ENCODE measurements at places on chromosomes 6 and 20.
A peak's percentile ranks its signal among the peaks of the same experiment; 100 is the strongest.

DNA sequence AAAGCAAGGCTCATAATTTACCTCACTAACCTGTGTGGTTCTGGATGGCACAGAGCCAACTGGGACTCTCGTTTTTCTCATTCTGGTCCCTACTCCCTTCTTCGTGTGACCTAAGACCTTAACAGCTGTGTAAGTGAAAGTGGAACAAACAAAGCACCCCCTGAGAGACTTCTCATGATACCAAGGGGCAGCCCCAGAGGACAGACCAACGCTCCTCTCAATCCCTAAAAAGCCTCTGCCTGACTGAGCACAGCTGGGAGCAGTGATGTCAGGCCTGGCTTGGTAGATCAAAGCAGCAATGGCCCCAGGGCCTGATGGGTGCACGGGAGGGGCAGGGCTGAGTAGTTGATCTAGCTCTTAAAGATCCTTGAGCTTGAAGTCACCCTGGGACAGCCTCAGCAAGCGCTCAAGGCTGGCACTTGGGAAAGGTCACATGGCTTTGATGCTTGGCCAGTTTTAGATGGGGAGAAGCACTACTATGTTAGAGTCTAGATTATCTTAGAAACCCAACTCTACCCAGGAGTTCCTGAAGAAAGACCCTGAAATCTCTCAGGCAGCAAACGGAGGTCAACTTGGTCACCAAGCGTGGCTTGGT, 16.2 kb upstream of the TGM2 start:
- DNase-seq, result peak; percentile 85

- no peak for DNase-seq
These were observed 4.3 kb downstream of the LRFN2 start for GRCh38 chr6:40582892-40583291.

DNA sequence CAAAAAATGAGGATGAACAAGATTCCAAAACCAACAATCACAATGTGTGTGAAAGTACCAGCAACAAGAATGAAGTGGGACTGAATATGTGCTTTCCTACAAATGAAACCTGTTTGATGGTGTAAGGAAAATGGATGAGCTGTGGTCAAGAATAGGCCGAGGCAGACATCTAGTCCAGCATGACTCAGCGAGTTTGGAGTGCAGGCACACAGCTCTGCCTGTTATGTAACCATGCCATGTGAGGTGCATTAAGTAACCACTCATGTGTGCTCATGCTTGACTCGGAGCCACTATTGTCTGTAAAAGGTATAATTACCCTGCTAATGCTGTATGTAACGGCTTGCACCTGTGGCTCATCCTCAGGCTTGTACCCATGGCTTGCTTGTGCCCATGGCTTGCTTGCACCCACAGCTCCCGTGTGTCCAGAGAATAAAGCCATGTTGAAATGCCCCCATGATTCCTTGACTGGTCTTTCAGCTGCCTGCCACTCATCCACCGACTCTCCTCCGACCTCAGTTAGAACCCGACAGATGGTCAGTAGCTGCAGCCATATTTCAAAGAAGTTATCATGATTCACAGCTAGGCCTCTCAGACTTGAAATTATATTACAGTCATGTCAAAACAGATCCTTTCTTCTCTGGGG, 98.7 kb downstream of the BACH2 start:
- peak; percentile 91 for DNase-seq

DNA sequence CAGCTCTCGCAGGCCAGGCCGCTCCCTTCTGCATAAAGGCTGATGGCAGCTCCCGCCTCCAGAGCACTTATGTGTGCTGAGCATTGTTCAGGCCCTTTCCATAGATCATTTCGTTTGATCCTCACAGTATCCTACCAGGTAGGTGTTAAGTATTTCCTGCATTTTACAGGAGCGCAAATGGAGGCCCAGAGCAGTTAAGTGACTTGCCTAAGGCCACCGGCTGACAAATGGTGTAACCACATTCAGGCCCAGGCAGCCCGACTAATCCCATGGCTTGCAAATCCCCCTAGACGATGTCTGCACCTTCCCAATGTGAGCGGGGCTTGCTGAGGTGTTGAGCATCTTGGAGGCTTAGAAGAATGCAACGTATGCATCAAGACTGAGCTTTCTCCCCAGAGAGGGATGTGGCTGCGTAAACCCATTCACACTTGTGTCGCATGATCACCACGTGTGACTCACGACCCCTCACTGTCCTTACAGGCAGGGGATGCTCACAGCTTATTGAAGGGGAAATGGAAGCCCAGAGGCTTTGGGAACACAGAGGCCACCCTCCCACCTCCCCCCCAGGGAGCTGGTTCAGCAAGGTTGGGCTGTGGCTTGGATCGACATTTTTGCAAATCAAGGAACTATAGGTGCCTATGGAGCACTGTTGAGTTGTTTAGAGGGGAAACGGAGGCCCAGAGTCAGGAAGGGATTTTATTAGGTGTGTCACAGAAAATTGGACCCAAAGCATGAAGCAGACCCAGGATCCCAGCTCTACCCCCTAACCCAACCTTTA, 7.0 kb downstream of the BPIFB2 start:
- DNase-seq, result no peak

DNA sequence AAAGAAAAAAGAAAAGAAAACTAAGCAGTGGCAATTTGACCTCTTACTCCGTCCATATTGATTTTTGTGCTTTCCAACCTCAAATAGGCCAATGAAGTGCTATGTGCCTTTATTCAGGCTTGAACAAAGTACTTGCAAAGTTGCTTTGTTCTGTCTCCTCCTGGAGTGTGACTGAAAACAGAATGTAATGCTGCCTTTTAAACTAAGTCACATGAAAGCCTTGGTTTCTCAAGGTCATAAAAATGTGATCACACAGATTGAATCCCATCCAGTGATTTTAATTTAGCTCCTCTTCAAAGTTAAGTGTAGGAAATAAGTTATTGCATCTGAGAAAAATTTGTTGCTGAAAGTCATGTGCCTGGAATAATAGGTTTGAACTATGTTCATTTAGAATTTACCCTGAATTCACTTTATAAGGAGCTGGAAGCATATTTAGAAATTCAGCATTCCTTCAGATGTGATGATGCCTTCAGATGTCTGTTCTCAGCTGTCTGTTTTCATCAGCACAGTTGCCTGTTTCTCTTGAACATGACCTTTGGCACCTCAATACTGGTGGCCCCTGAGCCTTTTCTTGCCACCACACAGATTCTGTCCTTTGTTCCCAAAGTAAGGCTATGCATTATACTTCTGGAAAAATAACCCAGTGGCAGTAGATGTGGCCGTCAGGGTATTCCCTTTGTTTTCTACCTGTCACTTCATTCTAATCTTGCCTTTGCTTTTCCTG, 48.8 kb downstream of the KIZ start:
- DNase-seq, result no peak

GRCh38 chr6:79868098-79868722, 79.1 kb downstream of the ELOVL4 start:
- DNase-seq, result peak; percentile 71

GRCh38 chr20:62066339-62066982, 780 bp upstream of the TAF4 start:
- DNase-seq, result peak; percentile 67

DNA sequence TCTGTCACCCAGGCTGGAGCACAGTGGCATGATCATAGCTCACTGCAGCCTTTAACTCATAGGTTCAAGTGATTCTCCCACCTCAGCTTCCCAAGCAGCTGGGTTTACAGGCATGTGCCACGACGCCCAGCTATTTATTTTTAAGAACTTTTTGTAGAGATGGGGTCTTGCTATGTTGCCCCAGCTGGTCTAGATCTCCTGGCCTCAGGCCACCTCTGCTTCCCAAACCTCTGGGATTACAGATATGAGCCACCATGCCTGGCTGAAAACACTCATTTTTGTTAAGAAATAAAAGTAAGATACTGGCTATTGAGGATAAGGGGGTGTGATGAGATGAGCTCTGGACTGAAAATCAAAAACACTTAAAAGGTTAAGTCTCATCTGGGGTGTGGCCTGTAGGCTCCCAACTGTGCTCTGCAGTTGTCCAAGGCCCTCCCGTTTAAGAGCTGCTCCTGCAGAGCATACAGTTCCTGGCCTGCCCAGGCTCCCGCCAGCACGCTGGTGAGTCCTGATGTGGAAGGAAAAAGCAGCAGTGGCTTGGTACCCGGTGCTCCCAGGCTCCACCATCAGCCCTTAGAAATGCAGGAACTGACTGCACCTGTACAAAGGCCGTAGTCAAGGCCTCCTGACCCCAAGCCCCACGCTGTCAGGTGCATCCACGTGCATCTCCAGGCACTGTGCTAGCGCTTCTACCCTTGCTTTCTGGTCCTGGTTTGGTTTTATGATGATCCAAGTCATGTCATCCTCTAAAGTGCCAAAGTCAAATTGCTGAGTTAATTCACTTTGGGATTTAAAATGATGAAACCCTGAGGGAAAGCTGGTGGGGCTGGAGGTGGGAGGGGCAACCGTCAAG, 111.5 kb downstream of the TMEM242 start:
- no peak for DNase-seq

DNA sequence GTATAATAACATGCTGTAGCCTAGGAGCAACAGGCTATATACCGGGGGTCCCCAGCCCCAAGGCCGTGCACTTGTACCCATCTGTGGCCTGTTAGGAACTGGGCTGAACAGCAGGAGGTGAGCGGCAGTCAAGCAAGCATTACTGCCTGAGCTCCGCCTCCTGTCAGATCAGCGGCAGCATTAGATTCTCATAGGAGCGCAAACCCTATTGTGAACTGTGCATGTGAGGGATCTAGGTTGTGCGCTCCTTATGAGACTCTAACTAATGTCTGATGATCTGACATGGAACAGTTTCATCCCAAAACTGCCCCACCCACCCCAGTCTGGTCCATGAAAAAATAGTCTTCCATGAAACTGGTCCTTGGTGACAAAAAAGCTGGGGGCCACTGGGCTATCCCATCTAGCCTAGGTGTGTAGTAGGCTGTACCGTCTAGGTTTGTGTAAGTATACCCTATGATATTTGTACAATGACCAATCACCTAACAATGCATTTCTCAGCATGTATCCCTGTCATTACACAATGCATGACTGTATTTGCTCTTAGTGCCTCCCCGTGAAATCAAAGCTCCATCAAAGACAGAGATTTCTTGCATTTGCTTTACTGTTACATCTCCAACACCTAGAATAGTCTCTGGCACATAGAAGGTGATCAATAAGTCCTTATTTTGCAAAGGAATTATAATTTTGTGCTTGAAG, 30.8 kb downstream of the NHSL1 start:
- peak; percentile 65 for DNase-seq

- DNase-seq, result no peak
These were observed 13.5 kb downstream of the DYNLT1 start for GRCh38 chr6:158630938-158631616.

- no peak for DNase-seq
These were observed 356.6 kb downstream of the BMP2 start for GRCh38 chr20:7124120-7124519.

DNA sequence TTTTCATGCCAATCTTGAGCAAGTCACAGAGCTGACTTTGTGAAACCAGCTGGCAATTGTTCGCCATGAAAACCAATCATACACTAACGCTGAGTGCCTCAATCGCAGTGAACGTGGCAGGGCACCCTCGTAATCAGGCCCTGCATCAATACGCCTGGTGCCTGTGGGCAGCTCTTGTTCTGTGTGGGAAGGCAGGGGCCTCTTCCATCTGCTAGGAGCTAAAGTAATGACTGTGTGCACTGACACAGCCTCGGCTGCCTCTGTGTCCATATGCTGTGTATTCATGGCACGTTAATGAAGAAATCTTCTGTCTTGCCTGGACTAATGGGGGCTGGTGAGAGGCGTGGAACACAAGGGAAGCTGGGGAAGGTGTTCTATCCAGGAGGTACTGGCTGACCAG, 27.8 kb upstream of the SYNDIG1 start:
- DNase-seq, result no peak

DNA sequence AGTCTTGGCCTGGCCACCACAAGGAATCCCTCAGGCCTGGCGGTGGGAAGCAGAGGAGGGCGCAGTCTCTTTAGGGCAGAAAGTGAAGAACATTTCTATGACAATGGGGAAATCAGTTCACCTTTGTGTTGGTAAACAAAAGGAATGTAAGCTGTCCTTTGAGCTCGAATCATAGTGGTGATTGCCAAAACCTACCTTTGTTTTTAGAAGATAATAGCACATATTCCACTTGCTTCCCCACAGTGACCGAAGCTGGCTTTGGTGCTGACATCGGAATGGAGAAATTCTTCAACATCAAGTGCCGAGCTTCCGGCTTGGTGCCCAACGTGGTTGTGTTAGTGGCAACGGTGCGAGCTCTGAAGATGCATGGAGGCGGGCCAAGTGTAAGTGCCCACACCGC, 144.1 kb downstream of the MTHFD1L start:
- no peak for DNase-seq

DNA sequence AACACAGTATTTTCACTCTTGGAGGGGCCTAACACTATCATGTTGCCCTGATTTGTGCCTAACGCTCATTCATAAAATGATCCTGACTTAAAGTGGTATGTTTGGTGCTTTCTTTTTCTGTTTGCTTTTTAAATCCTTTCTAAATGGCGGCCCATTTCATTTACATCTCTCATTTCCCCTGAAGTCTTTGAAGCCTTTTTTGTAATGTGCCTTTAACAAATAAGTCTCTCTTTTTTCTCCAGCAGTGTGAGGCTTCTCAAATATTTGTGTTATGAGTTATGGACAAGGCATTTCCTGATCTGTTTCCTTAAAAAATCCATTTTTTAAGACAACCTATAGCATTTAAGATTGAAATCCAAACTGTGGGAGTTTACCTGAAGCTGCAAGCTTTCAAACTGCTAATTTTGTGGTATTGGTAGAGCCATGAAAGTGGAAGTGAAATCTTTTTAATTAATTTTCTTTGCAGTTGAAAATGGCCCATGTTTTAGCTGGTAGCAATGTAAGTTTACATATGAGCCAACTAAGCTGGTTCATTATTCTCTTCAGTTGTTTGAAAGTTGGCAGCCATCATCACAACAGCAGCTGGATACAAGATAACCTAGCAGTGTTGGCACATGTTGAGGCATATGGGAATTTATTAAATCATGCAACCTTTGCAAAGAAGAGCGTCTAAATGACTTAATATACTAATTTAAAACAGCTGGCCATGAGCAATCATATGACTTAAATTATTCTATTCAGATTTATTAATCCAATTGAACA, 469.7 kb downstream of the CDKAL1 start:
- DNase-seq, result peak; percentile 24

- DNase-seq, result peak; percentile 19
These were observed 33.1 kb downstream of the MTHFD1L start for GRCh38 chr6:150898399-150899170.

GRCh38 chr20:33391722-33392415, 9.4 kb downstream of the CDK5RAP1 start:
- DNase-seq, result no peak

- DNase-seq, result no peak
These were observed 84.5 kb downstream of the CHD6 start for GRCh38 chr20:41533537-41534136.

All from kidney tubule cell (primary cell).